AG09319 (cell line): ENCODE measurements at places on chromosomes 7 and 10.

- DNase-seq: no peak
Measured at GRCh38 chr10:34222359-34222758, 592.7 kb downstream of the PARD3 start.

GRCh38 chr10:53624722-53625121 is 852.1 kb upstream of the MBL2 start:
- DNase-seq: no peak

GRCh38 chr7:113291058-113291457 is 172.7 kb upstream of the SMIM30 start:
- no peak for DNase-seq

DNA sequence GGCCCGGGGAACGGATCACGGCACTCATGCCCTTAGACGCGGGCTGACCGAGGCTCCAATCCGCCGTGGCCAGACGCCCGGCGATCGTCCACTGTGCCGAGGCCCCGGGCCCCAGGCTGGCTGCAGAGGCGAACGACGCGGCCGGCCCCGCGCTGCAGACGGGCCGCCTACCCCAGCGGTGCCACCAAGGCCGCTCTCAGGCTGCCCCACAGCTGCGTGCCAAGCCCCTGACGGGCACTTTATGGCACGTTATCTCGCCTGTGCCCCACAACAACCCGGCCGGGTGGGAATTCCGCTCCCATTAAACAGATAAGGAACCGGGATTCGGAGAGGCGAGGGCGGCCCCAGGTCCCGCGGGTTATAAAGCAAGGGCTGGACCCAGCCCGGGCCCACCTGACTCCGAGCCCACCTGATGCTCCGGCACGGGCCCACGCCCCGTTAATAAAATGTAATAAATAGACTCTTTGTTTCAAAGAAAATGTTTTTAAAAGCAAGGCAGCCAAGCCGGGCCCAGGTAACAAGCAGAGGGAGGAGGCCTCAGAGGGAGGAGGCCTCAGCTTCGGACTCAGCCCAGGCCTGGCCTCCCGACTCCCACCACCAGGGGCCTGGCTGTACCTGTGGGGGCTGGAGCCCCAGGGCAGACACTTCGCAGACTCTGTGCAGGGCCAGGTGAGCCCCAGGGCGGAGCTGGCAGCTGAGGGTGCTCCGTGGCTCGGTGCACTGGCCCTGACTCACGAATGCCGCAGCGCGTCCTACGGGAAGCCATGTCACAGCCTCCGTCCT is 79.7 kb downstream of the FOXL3 start:
- DNase-seq: no peak

GRCh38 chr7:74482629-74483401 is 29.1 kb downstream of the GTF2IRD1 start:
- peak; percentile 84 for DNase-seq

DNA sequence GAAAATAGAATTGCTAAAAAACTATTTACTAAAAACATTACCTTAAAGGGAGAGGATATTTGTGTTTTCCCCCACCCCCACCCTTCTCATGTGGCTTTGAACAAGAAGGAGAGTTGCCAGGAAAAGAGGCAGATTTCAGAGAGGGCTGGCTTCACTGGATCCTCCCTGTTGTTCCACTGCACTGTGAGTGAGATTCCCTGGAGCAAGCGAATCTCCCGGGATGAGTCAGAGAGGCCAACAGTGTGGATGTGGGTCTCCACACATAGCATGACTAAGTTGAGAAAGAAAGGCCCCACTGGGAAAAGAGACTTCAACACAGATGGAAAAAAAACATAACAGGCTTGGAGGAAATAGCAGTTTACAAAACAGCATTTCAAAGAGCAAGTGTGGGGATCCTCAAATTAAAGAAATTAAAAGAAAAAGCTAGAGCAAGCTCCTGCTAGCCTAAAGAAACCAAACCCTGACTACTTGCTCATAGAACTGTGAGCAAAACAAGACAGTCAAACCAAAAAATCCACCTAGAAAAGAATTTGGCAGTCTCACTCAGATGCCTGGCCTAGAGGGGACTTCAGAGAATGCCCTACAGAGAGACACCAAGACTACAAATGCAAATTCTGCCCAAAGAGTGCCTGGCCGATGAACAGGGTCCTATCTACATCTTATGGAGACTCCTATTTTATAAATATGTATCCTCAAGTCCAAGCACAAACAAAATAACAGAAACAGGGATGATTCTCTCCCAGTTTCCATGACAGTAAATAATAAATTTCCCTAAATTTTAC is 3.4 kb downstream of the CAV1 start:
- peak; percentile 89 for DNase-seq

- DNase-seq: no peak
Measured at GRCh38 chr7:8618441-8619070, 185.1 kb downstream of the NXPH1 start.

DNA sequence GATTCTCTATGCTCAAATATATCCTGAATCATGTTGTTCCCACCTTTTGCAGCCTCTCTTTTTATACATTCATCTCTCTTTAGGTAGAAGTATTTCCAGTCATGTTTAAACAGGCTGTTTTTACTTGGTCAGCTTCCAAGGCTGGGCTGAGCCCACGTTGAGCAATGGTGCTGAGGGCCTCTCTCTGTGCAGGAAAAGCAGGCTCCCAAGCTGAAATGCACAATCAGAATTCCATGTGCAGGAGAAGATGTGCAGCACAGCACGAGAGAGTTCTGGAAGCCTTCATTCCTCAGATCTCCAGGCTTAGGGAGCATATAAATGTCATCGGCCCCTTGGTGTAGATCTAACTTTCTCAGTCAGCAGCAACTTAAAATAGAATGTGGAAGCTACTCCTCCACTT is 588.5 kb downstream of the TNS3 start:
- DNase-seq: no peak

- no peak for DNase-seq
Measured at GRCh38 chr7:130149281-130150139, 55.7 kb downstream of the TMEM209 start.

DNA sequence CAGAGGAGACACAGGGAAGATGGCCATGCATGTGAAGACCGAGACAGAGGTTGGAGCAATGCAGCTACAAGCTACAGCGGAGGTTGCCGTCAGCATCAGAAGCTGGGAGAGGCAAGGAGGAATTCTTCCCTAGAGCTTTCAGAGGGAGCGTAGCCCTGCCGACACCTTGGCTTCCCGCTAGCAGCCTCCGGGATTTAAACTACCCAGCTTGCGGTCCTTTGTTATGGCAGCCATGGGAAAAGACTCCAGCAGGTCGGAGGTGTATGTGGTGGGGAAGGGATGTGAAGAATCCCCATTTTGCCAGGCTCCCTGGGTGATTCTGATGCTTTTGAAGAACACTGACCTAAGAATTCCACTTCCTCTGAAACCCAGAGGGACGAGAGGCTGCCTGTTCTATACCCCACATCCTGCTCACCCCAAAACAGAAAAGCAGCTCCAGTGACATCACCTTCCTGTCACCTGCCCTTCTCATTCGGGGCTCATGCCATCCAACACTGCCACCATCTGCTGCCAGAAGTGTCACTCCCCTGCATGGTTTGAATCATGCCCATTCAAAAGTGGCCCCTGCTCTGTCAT is 3.3 kb upstream of the SEPHS1 start:
- DNase-seq: no peak

- no peak for DNase-seq
Measured at GRCh38 chr10:119817991-119818888, 54.4 kb downstream of the MCMBP start.

GRCh38 chr10:28155726-28156125 is 147.1 kb downstream of the MPP7 start:
- DNase-seq: no peak

DNA sequence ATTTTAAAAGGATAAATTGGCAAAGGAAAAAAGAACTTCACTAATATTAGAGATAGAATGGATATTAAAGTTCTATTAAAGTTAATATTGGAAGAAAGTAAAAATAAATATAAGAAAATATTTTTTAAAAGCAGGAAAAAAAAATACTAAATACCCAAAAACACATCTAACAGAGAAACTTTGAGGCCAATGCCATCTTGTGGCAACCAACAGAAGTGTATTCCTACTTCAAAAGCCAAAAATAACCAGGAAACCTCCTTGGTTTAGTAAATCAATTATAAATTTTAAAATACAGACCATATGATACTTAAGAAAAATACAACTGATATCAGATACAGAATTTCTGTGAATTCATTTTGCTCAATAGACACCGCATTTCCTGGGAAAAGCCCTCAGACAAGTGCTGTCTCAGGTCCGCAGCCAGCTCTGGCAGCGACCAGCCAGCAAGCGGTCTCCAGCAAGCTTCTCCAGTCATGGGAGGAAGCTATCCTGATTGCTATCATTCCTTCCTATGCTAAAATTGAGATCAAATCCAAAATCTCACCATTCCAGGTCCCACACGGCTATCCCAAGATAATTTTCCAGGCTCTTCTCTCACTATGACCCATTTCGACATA is 65.3 kb downstream of the LMBR1 start:
- no peak for DNase-seq

GRCh38 chr10:103513380-103514060 is 20.0 kb downstream of the NEURL1 start:
- DNase-seq: no peak

- DNase-seq: no peak
Measured at GRCh38 chr7:41185851-41186250, 517.0 kb downstream of the INHBA start.

- DNase-seq: no peak
Measured at GRCh38 chr7:114860206-114860605, 61.7 kb upstream of the MDFIC start.

DNA sequence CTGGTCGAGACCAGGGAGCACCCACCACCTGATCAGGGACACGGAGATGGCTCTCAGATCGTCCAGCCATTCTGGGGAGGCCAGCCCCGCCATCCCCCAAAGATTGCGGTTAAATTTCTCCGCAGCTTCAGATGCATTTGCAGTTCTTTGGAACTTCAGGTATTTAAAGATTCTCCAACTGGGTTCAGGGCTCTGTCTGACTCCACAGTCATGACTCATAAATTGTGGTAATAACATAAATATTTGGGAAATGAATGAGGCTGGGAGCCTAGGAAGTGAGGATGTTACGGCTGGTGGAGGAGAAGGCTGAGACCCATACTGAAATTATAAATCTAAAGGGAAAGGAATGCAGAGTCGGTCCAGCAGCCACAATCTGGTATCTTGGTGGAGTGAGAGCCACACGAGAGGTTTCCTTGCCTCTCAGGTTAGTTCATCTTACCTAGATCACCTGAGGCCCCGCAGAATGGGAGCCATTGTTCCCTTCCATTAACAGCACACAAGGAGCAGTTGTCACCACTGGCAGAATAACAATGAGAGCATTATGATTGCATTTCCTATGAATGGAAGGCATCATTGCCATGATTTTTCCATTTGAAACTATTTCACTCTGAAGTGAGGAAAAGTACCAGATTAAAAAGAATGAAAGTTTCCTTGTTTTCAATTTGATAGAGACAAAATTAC is 26.7 kb upstream of the DNAJB6 start:
- peak; percentile 64 for DNase-seq

DNA sequence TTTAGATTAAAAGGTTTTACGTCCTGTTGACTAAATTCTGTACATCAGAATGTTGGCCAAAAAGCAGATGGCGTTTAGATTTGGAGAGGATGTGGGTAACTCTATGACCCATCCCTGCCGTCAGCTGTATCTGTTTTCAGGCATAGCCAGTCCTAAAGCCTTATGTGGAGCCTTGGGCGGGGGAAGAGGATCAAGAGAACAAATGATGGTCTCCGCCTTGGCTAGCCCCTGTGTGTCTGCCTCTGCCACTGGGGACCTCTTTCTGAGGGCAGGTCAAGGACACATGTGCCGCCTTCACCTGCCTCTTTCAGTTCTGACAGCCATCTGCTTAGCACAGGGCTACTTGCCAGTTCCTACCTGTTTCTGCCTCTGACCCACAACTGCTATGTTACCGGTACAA is 24.1 kb downstream of the PDSS1 start:
- DNase-seq: no peak

GRCh38 chr10:17220652-17221100 is 7.4 kb upstream of the VIM start:
- no peak for DNase-seq
